ENCODE measurements at places on chromosomes 12 and 14.

- DNase-seq = no peak
Measured at GRCh38 chr12:114414031-114414865, 8.3 kb upstream of the TBX5 start.

DNA sequence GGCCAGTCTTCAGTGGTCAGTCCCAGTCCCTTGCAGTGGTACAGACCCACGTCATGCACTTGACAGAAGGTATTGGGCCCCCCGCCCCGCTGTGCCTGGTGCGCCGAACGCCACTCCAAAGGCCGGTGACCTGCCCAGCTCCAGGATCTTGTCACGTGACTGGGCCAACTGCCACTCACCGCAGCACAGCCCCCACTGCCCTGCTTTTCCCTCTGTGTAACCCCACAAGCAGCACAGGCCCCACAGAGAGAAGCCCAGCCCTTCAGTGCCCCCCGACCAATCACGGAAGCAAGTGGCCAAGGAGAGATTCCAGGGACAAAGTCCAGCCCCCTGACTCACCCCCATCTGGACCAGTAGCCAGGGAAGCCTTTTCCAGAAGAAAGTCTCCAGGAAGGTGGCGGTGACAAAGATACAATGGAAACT lies 498 bp downstream of the GPR132 start:
- no peak for DNase-seq

DNA sequence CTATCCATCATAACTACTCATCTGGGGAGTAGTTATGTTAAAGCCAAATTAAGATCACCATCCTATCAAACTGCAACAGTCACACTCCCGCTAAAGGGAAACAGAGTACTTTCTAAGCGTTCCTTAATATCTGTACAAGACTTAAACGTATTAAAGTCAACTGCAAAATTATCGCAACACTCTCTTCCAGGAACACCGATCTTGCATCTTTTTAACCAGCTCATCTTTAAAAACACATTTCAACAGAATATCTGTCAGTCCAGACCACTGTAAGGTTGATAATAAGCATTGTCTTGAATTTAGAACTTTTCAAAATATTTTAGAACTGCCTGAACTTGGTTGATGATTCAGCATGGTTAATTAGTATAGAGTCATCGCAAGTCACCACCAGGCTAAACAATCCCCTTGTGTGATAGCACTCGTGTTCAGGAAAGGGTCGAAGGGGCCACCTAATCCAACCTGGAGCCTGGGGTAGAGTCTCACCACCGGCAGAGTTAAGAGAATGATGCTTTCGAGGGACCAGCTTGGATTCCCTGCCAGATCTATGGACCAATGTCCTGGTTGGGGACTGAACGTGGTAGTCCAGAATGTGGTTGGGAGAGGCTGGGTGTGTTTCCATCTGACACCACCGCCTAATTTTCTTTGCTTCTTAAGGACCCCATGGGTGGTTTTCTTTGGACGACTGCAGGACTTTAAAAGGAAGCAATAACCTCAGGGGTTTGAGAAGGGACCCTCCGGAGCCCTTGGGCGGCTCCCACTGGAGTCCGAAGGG lies 890 bp downstream of the SPTLC2 start:
- no peak for DNase-seq

- DNase-seq = no peak
Measured at GRCh38 chr12:69318225-69318624, 30.0 kb upstream of the LYZ start.

DNA sequence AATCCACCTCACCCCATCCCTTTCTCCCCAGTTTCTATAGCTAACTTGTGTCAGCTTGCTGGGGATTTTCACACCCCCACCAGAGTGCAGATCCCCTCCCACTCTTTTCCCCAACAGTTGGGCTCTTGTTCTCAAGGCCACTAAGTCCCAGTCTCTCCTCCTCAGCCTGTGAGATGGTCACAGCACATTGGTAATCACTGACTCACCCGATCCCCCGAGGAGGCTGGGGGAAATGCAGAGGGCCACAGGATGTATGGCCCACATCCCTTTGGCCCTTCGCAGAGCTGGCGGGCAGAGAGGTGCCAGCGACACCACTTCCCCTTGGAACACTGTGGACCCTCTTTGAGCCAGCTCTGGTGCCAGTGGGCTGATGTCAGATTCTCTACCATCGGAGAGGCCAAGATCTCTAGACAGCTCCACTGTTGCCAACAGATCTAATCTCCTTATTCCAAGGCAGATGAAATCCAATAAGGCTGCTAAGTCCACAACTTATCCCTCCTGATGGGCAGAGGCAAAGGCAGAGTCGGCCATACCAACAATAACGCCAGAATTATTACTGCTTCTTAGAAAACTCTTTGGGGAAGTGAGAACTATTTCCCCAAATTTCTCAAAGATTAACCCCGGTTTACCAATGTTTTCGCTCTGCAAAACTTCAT lies 1.6 kb downstream of the FMNL3 start:
- DNase-seq = no peak

DNA sequence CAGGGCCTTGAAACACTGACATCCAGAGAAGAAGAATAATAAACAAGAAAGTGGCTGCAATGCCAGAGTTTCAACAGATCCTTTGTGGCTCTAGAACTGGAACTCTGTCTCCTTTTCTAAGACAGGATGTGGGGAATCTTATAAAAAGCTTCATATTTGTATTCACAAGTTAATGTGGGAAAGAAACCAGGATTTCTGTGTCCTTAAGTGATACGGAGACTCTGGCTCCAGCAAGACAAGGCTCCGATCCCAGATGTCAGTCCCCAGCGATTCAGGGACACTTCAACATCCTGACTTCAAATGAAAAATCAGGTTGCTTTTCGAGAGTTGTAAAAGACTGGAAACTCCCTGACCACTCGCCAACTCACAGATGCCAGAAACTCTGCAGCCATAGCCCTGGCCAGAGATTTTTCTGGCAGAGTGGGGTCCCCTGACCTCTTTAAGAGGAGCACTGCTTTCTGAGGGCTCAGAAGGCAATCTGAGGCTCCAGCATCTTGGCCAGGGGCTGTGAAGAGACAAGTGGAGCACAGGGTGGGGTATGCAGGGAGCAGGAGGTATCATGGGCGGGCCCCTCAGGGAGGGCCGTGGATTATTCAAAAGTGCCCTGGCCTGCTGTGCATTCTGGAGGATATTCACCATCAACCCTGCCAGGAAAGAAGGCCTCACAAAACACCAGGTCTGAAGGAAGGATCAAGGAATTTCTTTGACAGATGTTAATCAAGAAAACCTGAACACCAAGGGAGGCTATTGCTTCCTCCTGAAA lies 53.3 kb downstream of the TMX1 start:
- no peak for DNase-seq

- no peak for DNase-seq
Measured at GRCh38 chr14:52413729-52414408, 99.8 kb downstream of the PTGER2 start.

- no peak for DNase-seq
Measured at GRCh38 chr14:90060312-90060964, 1.4 kb upstream of the KCNK13 start.

GRCh38 chr12:117907108-117907689 lies 61.6 kb downstream of the KSR2 start:
- no peak for DNase-seq

DNA sequence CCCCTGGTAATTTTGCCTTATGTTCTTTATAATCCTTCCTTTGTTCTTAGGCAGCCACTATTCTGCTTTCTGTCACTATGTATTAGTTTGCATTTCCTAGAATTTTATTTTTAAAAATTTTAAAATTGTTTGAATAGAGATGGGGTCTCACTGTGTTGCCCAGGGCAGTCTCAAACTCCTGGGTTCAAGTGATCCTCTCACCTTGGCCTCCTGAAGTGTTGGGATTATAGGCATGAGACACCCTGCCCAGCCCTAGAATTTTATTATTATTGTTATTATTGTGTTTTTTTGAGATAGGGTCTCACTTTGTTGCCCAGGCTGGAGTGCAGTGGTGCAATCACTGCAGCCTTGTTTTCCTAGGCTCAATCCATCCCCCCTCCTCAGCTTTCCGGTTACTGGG lies 2.6 kb downstream of the PTPN11 start:
- no peak for DNase-seq

GRCh38 chr14:50599700-50600444 lies 39.9 kb downstream of the ATL1 start:
- DNase-seq = no peak

Measured in stimulated activated CD8-positive, alpha-beta memory T cell treated with anti-CD3 and anti-CD28 coated beads, Interleukin-4, amount 100 ng/mL, for 1 hour (primary cell).